ENCODE measurements at places on chromosomes 7 and 10.

- no peak overlapping the region for H3K27ac ChIP-seq
- peaks cover 92% of the 10 kb centered on the region for H3K27me3 ChIP-seq
- H3K4me1 ChIP-seq: peaks cover 15% of the 10 kb centered on the region
- no peaks in the 10 kb centered on the region for H3K36me3 ChIP-seq
These were observed 66.8 kb upstream of the COL13A1 start for GRCh38 chr10:69734797-69735468.

DNA sequence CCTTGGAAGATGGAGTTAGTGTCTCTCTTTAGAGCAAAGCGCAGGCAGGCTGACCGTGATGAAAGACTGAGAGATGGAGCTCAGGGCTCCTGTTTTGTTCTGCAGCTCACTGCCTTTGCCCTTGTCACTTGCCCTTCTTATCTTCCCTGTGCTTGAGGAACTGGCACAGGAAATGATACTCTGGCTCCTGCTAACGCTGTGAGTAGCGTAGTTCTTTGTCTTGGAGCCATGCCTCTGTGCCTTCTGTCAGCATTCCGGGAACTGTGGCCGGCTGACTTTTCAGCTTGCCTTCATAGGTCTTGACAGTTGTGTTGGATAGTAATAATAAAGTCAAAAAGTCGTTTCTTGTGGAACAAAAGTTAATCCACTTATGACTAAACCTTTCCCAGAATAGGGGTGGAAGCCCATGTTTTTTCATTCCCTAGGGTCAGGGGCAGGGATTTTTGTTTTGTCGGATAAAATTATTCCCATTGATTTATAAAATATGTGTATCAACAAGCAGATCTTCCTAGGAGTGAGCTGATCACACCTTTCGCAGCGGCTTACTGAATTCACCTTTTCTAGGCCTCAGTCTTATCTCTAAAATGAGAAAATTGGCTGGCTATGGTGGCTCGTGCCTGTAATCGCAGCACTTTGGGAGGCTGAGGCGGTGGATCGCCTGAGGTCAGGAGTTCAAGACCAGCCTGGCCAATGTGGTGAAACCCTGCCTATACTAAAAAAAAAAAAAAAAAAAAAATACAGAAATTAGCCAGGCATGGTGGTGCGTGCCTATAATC is 16.6 kb upstream of the TMEM236 start:
- H3K4me1 ChIP-seq: peaks cover 3% of the 10 kb centered on the region
- H3K4me3 ChIP-seq: no peak overlapping the region
- no peaks in the 10 kb centered on the region for H3K27me3 ChIP-seq
- no peak for DNase-seq

GRCh38 chr7:132469681-132470080 is 106.6 kb downstream of the PLXNA4 start:
- no peaks in the 10 kb centered on the region for H3K27me3 ChIP-seq
- no peak overlapping the region for H3K27ac ChIP-seq
- no peaks in the 10 kb centered on the region for H3K4me1 ChIP-seq
- H3K4me3 ChIP-seq: no peak overlapping the region

GRCh38 chr7:35647171-35647574 is 47.8 kb downstream of the HERPUD2 start:
- peak; percentile 19 for DNase-seq
- peaks cover 19% of the 10 kb centered on the region for H3K4me1 ChIP-seq
- no peak overlapping the region for H3K4me3 ChIP-seq
- H3K27ac ChIP-seq: peak overlapping the region; percentile 54

GRCh38 chr10:1418031-1418550 is 319.2 kb downstream of the ADARB2 start:
- DNase-seq: no peak
- H3K27ac ChIP-seq: no peak overlapping the region
- peaks cover 4% of the 10 kb centered on the region for H3K27me3 ChIP-seq
- H3K36me3 ChIP-seq: no peaks in the 10 kb centered on the region
- no peak overlapping the region for H3K4me3 ChIP-seq
- H3K4me1 ChIP-seq: no peaks in the 10 kb centered on the region

DNA sequence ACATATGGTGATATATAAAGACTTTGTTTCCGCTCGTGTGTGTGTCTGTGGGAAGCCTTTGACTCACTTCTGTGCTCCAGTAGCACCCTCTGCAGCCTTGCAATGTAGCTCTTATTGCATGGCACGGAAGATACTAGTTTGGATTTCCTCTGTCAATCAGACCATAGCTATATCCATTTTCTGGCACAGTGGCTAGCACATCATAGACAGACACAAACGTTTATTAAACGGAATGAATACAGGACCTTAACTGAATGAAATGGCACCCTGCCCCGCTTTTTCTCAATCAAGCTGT is 124.0 kb upstream of the PTPN20 start:
- peak; percentile 38 for DNase-seq
- H3K27me3 ChIP-seq: no peaks in the 10 kb centered on the region
- peak overlapping the region; percentile 71 for H3K4me3 ChIP-seq
- H3K4me1 ChIP-seq: no peaks in the 10 kb centered on the region
- no peaks in the 10 kb centered on the region for H3K36me3 ChIP-seq

DNA sequence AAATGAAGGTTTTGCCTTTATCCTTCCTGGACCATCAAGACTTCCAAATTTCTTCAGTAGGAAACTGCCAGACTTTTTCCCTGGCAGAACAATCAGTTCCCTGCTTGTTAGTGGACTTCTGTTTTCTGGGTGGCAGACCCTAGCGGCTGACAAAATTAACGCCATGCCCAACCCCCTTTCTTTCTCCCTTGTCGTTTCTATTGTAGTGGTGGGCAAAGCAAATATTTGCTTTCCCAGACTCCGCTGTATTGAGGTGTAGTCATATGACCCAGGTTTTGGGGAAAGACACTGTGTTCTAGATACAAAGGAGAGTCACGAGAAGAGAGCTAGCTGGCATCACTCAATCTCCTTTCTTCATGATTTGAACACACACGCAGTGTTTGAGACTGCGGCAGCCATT is 7.7 kb downstream of the PON2 start:
- no peaks in the 10 kb centered on the region for H3K27me3 ChIP-seq
- no peaks in the 10 kb centered on the region for H3K36me3 ChIP-seq
- H3K4me1 ChIP-seq: 0 out of 2 replicates have a peak, but pooled peaks cover 5% of the 10 kb centered on the region
- no peak for DNase-seq
- no peak overlapping the region for H3K4me3 ChIP-seq

- H3K27me3 ChIP-seq: no peaks in the 10 kb centered on the region
- DNase-seq: peak; percentile 86
- H3K27ac ChIP-seq: no peak overlapping the region
- H3K4me3 ChIP-seq: 0 out of 2 replicates have a peak overlapping the region, but pooled peaks have one; percentile 11
- no peaks in the 10 kb centered on the region for H3K36me3 ChIP-seq
These were observed 26.5 kb upstream of the NRG3 start for GRCh38 chr10:81848514-81848913.

- H3K27ac ChIP-seq: no peak overlapping the region
- no peaks in the 10 kb centered on the region for H3K4me1 ChIP-seq
- no peak for DNase-seq
- H3K4me3 ChIP-seq: no peak overlapping the region
- no peaks in the 10 kb centered on the region for H3K36me3 ChIP-seq
These were observed 69.7 kb upstream of the MGMT start for GRCh38 chr10:129397198-129397974.
